T-helper 17 cell (primary cell): ENCODE measurements at places on chromosomes 12 and 14.

DNA sequence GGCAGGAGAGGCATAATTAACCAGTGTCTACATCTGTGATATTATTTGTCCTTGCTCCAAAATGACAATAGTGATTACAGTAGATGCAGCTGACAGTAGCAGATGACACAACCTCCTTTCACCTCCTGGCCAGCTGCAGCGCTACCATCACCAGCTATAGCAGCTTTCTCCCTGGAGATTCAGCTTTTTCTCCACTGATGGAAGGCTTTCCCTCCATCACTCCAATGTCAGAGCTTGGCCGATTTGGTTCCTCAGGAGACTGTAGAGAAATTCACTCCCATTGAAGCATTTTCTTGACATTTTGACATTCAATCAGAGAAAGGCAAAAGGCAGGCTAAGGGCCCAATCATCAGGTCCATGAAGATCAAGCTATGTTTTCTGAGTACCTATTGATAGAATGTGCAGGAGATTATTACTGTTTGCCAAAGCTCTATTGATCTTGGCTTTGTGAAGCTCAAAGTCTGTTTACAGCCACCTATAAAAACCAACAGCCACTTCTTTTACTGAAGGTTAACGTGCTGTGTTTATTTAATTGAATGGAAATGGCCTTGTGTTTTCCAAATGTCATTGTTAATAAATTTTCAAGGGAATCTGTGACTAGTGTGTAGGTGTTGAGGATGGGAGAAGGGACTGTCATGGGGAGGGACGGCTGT, 785.1 kb downstream of the DIO2 start:
- no peak for DNase-seq

DNA sequence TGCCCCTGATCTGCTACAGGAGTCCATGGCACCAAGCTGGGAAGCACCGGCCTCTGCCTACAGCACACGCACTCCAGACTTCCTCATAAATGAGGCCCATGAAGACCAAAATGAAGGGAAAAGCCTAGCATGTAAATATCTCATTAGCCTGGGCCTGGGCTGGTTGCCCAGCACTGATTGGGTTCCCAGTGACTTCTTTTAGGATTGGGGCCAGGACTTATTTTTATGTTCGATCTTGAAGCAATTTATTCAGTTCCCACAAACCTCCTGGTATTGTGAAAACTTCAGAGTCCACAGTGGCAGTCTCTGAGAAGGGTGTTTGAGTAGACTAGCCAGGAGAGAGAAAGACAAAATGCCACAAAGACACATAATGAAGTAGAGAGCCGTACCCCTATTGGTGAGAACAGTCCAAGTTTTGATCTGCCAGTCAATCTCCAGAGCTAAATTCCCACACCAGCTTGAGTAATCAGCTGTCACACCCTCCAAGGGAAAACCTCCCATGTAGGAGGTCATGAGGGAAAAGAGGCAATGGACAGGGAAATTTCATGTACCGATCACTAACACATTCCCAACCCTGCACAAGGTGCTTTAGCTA, 78.2 kb downstream of the PHLDA1 start:
- no peak for DNase-seq

DNA sequence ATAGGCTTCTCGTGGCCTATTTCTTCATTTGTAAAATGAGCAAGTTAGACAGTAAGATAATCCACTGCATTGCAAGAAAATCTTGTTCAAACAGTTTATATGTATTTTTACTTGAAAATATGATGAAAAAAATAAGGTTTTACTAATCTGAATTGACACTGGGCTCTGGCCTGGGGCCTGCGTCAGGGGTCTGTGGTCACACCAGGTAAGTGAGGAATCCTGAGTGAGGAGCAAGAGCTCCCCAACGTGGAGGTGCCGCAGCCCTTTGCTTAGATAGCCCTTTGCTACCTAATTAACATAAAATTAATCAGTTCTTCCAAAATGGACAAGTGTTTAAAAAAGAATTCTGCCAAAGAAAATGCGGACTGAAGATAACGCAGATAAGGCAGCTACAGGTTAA, 39.1 kb upstream of the STAB2 start:
- no peak for DNase-seq

DNA sequence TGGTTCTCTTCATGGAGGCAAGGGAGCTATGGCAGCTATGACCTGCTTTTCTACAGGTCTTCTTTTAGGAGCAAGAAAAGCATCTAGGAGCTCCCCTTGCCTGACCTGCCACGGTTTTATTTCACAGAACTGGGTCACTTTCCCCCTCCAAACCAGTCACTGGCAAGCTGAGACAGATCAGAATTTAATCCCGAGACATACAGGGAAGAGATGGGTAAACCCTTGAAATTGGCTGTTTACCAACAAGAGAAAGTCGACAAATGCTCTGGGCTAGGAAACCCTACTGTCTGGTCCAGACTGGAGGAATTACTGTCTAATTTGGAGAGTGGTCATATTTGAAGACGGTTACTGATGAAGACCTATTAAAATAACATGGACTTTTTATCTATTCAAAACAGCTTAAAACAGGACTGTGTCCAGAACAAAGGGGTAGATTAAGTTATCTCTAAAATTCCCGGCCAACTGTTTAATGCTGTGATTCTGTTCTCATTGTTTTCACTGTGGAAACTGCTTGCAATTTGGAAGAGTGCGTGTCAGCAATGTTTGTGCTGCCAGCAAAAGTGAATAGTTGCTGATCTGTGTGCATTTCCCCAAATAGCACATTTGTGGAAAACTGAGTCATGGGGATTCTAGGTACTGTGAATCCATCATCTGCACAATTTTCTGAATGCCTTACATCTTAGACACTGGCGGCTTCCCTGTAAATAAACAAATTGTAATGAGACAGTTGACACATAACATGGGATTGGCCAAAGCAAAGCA, 73.4 kb upstream of the EEA1 start:
- DNase-seq = no peak

- DNase-seq = no peak
Observed at GRCh38 chr14:64724578-64724930, 20.3 kb downstream of the PLEKHG3 start.

DNA sequence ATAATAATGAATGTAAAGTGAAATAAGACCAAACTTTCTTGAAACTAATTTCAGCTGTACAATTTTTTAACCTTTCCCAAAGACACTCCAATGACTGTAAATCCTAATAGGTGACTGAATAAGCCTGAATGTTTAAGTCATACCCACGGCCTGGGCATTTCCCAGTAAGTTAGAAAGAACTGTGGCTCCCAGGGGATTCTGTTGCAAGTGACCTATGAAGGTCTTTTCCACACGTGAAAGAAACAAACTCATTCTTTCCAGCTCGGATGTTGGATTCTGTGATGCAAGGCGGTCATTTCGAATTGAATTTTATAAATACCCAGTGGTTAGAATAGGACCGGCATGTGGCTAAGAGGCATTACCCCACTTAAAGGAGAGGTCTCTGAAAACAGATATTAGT, 1134.4 kb downstream of the GALC start:
- no peak for DNase-seq

DNA sequence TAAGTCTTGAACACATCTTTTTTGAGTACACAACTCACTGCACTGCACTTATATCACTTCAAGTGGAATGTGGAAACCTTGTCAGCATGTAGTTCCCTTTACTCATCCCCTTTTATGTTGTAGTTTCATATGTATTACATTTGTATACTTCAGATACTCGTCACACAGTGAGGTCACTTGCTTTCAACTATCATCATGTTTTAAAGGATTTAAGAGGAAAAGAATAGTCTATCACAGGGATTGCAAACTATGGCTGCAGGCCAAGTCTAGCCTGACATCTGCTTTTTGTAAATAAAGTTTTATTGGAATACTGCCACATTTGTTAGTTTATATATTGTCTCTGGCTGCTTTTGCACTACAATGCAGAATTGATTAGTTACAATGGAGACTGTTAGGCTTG, 24.3 kb downstream of the CNOT2 start:
- DNase-seq = no peak

- DNase-seq = no peak
Observed at GRCh38 chr14:102901633-102902032, 20.8 kb upstream of the AMN start.

DNA sequence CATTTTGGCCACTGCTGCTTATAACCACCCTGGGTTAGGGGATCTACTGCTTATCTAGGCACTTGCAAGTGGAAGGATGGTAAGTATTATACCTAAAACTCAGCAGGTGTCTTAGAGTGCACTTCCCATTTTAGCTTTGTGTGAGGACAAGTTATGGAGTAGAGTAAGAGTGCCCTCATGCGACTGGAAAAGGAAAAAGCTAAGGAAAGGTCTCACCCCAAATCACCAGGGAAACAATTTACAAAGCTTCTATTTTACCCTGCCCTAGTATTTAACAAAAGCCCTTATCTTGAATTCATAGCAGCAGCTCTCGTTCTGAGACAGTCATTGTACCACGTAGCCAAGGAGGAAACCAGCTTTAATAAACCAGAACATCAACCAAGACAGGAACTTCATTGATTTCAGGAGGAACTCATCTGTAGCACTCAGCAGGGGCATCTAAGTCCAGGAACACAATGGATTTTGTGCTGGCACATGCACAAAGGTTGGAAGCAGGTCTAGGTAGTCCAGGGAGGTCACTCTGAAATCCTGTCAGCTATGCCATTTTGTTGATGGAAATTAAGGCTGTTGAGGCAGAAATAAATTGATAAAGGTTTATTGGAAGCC, 2.9 kb downstream of the RDH12 start:
- DNase-seq = no peak

DNA sequence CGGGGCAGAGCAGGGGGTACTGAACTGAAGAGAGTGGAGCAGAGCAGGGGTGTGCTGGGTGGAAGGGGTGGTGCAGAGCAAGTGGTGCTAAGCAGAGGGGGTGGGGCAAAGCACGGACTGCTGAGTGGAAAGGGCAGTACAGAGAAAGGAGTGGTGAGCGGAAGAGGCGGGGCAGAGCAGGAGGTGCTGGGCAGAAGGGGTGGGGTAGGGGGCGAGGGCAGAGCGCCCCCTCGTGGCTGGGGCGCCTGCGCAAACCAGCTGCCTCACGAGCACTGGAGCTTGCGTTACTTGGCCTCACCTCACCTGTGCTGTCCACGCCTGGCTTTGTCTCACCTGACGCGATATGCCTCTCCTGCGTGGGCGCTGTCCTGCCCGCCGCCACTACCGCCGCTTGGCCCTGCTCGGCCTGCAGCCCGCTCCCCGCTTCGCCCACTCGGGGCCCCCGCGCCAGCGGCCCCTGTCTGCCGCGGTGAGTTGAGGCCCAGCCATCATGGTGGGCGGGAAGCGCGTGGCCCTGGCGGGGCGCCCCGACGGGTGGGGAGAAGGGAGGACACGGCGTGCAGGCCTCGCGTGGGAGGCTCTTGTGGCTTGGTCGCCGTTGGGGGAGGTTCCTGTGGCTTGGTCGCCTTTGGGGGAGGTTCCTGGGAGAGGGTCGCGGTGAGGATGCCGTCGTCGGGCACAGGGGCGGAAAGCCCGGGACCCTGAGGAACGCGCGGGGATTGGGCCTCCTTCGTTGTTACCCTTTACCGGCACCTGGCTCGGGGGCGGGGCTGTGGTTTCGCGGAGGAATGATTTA, at the start of gene COX8C:
Gene COX8C (plus strand): TSS at position 257 of the 796 bp plus-strand sequence. CDS start 87 bp downstream, at position 344.
- no peak for DNase-seq

DNA sequence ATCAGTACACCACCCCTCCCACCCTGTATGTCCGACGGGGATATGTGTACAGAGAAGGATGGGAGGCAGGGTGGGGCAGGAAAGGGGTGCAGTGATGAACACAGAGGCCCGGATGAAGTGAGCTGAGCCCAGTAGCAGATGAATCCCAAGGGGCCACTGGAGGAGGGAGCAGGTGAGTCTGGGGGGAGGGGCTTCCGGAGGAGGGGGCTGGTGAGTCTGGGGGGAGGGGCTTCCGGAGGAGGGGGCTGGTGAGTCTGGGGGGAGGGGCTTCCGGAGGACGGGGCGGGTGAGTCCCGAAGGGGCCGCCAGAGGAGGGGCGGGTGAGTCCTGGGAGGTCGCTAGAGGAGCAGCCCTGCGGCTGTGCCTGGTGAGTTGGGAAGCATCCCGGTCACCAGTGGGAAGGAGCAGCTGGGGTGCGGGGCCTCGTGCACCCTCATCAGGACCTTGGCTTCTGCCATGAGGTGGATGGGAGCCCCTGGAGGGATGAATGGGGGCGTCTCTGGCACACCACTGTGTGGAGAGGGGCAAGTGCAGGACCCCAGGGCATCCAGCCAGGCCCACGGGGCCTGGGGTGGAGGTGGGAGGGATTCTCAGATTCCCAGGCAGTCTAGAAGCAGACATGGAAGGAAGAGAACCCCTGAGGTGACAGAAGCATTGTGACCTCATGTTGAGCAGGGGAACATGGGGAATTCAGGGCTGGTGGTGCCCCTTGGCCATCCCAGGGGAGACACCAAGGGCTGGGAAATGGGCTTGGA, 14.0 kb downstream of the BEGAIN start:
- DNase-seq = no peak

DNA sequence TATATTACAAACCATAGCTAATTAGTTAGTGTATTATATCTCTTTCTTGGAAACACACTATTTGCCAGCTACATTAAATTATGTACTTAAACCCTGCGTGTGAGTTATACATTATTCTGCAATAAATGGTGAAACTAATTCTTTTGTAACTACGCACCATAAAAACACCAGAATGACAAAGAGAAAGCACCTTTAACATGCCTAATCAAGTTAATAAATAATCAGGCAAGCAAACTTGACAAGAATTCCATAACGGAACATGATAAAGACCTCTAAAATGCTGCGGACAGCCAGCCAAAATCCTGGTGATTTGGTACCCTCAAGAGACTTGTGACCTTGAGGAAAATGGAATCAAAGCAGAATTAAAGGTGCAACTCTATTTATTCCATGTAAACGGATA, 375.3 kb upstream of the KITLG start:
- no peak for DNase-seq

DNA sequence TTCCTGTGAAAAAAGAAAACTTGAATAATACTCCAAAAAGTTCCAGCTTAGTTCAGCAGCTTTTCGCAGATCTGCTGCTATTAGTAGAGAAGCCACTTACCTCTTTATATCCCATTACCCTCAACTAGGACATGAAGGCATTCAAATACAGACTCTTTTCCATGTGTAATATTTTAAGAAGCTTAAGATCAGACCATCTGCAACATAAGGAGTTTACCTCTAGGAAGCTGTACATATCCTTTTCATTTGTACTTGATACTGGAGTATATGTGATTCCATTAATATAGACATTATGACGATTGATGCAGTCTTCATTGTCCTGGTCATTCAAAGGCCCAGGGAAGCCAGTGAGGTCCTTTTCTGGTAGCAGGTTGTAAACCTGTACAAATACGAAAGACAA, 20.4 kb downstream of the A2M start:
- no peak for DNase-seq

DNA sequence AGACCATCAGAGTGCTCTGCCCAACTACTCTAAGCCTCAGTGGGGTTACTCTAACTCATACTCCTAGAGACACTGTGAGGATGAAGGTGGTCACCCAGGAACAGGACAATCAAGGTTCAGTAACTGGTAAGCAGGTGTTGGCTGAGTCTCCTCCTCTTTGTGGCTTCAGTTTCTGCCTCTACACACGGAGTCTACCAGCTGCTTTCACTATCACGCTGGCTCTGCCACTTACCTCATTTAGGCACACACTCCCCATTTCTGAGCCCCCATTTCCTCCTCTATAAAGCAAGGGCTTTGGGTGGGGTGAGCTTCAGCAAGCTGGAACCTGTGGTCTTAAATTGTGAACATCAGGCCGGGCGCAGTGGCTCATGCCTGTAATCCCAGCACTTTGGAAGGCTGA, 7.3 kb upstream of the TCHP start:
- no peak for DNase-seq
